ENCODE measurements at places on chromosomes 13 and 19. TPM values are rescaled to one million over a fixed set of nuclear protein-coding genes. Genes with fewer than 3 reads are reported as not detected.

Gene CLEC4M
- total RNA-seq = not detected

Gene STAP2
- total RNA-seq = 132 TPM

DNA sequence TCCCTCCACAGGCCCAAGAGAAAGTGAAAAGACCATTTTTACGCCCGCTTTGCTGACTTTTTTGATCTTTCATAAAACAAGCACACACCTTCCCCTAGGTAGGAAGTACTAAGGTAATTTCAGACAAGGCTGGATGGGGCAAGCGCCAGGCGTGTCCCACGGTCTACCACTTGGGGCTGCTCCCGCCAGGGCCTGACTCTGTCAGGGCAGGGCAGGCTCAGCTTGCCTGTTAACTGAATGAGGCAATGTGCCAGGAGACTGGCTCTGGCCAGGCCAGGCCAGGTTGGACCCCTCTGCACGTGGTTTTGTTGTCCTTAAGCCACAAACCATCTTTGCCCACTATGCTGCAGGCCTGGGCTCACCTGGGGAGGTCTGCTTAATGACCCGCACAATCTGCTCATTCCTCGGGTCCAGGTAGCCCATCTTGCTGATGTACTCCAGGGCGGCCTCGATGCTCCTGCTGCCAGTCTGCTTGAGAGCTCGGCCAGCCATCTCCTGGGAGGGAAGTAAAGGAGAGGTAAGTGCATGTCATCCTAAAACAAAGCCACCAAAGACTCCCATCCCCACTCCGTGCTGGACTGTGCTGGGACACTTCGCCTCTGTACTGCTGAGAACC lies 70.4 kb downstream of the LATS2 start:
- no peak for DNase-seq

- no peak for DNase-seq
These were observed 10.7 kb downstream of the LMTK3 start for GRCh38 chr19:48500830-48501493.

DNA sequence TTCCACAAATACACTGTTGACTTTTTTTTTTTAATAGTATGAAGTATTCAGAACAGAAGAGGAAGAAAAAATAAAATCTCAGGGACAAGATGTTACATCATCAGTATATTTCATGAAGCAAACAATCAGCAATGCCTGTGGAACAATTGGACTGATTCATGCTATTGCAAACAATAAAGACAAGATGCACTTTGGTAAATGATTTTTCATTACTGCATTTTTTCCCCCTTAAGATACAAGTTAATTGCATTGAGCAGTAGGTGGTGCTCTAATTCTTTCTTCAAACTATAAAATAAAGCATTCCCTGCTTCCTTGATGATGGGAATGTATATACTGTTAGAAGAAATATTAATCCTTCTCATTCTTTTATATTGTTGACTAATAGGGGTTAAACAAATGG lies 17.1 kb downstream of the UCHL3 start:
- peak; percentile 70 for DNase-seq

GRCh38 chr13:110590577-110590976 lies 24.8 kb upstream of the NAXD start:
- peak; percentile 78 for DNase-seq

Gene RAB3D
- total RNA-seq = 88.3 TPM

DNA sequence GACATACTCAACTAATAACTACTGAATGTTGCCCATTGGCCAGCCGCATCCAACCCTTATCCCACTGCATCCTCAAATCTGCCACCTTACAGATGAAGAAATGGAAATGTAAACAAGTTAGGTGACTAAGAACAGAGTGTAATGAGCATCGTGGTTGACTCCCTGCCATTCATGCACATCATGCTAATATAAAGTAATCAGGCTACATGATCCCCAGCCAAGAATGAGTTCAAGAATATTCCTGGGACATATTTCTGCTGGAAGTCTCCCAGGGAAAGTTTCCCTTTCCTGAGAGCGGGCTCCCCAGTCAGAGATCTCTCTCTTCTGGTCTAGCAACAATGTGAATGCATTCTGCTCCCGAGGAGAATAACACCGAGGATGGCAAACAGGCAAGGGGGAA lies 55.9 kb upstream of the SERP2 start:
- DNase-seq = peak; percentile 79

DNA sequence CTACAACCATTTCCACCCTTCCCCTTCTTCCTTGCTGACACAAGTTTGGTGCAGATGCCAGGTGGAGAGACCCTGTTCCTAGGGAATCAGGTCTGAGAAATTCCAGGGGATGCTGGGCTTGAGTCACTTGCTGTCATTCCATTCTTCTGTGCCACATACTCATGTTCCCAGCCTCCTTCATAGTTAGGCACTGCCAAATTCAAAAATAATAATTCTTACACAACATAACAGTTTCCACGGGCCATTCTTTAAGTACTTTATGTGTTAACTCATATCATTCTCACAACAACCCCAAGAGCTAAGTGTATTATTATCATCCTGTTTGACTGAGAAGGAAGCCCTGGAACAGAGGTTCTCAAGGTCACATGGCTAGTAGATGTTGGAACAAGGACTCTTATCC lies 27.1 kb upstream of the POMP start:
- no peak for DNase-seq

Gene SOHLH2
- total RNA-seq = 0.53 TPM

Gene SLC25A41
- total RNA-seq = not detected

- DNase-seq = peak; percentile 90
These were observed 21.0 kb downstream of the CLEC4M start for GRCh38 chr19:7783991-7784423.

DNA sequence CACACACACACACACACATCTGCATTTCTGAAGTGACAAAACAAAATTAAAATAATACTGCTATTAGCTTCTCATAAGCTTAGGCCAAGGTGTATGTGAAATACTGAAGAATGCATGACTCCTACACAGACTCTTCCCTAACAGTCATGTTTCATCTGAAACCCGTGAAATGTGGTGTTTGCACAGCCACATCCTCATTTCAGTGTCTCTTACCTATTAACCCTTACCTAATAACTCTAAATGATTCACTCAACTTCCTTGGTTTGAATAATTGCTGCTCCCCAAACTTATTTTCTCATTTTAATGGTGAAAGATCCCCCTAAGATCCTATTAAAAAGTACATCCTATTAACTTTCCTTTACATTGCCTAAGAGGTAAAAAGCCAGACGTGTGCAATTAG lies 117.6 kb downstream of the MIPEP start:
- DNase-seq = peak; percentile 90

DNA sequence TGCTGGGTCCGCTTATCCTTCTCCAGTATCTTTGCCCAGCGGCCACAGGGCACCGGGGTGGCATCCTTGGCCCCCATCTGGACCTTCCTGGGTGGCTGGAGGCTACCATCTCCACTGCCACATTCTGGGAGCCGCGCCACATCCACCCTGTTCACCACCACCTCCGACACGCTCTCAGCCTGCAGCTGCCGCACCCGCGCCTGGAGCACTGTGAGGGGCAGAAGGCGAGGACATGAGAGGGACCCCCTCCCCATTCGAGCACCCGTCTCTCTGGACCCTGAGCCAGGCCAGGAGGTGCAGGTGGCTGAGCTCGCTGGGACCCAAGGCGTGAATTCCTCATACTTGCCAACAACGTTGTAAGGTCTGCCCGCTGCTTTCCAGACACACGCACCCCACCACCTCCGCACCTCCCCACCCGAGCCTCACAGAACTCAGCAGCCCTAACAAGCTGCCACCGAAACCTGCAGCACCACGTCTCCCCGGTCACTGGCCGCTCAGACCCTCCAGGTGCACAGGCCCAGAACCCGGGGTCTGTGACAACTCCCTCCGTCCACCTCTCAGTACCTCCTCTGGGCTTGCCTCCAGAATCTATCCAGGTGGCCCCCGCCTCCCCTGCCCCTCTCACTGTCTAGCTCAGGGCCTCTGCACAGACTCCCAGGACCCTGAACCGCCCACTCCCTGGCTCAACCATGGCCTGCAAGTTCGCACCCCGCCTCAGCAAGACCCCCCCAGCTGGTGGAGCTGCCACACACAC lies 3.2 kb downstream of the POLRMT start:
- no peak for DNase-seq

GRCh38 chr13:74372511-74372910 lies 238.3 kb upstream of the KLF12 start:
- DNase-seq = no peak

DNA sequence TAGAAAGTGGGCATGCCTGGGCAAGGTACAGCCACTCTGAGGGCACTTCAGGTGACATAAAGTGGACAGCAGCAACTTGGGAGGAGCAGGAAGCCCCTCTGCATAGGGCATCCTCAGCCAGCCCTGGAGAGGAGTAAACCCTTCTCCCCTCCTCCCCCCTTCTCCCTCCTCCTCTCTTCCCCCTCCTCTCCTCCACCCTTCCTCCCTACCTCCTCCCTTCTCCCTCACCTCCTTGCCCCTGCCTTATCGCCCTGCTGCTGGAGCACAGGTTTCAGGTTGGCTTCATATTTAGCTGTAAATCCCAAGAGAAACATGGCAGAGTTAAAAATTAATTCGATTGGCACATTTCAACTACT lies 30.5 kb upstream of the ATP12A start:
- no peak for DNase-seq

Gene TRPC4
- 0.26 TPM for total RNA-seq

- DNase-seq = no peak
These were observed 924.6 kb downstream of the OLFM4 start for GRCh38 chr13:53953183-53953582.

- no peak for DNase-seq
These were observed 59.7 kb downstream of the SHISA2 start for GRCh38 chr13:25992076-25992475.

DNA sequence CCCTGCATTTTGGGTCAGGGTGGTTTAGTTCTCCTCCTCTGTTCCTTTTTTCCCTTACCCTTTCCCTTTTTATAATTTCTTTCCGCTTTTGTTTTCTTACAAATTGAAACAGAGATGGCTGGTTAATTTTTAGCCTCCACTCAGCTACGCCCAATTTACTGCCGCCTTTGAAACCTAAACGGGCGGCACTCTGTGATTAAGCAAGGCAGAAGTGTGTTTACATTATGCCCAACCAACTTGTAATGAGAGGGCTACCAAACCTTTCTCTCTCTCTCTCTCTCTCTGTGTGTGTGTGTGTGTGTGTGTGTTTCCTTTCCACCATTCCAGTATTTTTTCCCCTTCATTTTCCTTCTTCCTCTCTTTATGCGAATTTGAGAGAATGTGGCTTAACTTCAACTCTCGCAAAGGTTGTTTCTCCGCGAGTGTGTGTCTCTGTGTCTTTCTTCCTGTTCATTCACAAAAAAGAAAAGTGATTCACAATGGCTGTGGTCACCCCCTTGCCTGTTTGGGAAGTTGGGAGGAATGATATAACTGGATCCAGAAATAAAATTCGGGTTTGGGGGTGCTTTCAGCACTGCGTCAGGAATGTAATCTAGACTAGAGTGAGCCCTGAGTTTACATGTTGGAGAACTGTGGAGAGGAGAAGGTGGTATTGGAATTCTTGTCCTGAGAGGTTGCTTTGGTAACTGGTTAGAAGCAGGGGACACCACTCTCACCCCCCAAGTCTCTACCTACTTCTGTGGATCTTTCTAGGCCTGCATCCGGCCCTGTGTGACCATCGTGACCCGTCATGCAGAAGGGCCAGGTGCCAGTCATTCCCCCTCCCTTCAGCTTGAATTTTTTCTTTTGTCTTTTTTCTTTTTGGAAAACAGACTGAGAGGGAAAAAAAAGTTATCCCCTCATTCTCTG lies 31.4 kb downstream of the NFIX start:
- peak; percentile 60 for DNase-seq

Gene FAM83E
- 21.9 TPM for total RNA-seq

DNA sequence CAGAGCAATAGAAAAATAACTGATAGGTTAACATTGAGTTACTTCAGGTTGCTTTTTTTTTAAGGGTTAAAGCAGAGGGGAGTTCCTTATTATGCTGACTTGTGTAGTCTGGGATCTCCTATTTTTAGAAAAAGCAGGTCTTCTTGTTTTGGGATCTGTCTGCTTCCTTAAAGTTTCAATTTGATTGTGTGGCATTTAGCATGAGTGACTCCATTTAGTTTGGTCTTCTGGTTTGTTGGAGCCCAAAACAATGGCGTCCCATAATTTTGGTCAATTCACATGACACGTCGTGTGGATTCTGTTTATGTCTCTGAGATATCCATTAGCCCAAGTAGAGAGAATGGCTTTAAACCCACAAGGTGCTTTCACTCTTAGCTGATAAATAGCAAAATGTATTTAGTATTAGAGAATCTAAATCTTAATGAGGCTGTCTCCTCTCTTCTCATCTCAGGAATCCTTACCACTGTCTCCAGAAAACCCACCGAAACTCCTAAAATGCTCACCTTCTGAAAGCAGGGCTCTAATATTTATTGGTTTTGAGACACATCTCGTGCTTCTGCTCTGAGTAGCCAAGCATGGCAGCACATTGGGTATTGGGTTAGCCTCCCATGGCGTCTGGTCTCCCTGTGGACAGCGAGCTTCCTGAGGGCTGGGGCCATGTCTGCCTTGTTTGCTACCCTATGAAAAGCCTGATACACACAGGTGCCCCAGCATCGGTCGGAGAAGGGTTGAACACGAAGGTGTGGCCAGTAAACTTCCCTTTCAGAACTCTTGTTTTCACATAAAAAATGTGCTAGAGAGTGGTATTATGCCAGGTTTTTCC lies 67.2 kb upstream of the GPR183 start:
- no peak for DNase-seq

GRCh38 chr19:6230991-6231448 lies 48.8 kb downstream of the MLLT1 start:
- no peak for DNase-seq

DNA sequence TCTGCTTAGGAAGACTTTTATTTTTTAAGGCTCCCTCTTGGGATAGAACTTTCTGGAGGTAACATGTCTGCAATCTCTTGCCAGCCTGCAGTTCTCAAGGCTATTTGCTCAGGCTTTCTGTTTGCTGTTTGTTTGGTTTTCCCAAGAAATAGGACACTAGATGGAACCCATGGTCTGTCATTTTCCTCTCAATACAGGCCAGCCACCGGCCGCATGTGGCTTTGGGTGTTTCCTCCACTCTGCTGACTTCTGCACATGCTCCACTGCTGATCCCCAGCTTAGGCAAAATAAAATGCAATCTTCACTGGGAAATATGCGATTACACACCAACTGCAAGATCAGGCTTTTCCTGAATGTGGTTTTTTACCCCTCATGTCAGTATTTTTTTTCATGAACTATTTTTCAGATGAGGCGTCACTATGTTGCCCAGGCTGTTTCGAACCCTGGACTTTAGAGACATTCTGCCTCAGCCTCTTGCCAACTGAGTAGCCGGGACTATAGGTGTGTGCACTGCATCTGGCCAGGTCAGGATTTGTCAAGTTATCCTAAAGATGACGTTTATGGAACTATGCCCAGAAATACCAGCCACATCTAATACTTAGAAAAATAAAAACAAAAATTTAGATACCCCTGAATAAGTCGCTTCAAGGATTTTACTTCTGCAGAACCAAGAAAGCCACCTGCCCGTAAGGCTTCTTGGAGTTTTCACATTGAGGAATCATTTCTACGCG lies 94.3 kb upstream of the PABPC3 start:
- peak; percentile 18 for DNase-seq

GRCh38 chr19:1855828-1856255 lies 7.5 kb downstream of the KLF16 start:
- DNase-seq = no peak

Gene F2RL3
- total RNA-seq = not detected
